A549 treated with ZK216348 at 1 μM for 4 hours (cell line): ENCODE measurements at places on chromosomes 7 and 10. TPM values are rescaled to one million over a fixed set of nuclear protein-coding genes. Genes with fewer than 3 reads are reported as not detected.

Gene CLCN1
- 0.06 to 0.08 TPM in 2 of 5 replicates, not detected in the others for total RNA-seq

Gene EBF3
- total RNA-seq: 0.11 to 0.20 TPM (median 0.14 TPM) in 5 replicates

Gene PDE6C
- total RNA-seq: not detected in 5 replicates

Gene MYL7
- not detected in 5 replicates for total RNA-seq

Gene IDI2
- total RNA-seq: not detected in 5 replicates

Gene STOX1
- total RNA-seq: 0.52 to 1.1 TPM (median 0.74 TPM) in 5 replicates

Gene CAV2
- total RNA-seq: 152 to 218 TPM (median 182 TPM) in 5 replicates

Gene PRSS1
- not detected in 5 replicates for total RNA-seq

Gene SCART1
- total RNA-seq: 0.07 to 0.31 TPM (median 0.21 TPM) in 5 replicates

Gene C7orf57
- 0.20 to 0.67 TPM (median 0.31 TPM) in 5 replicates for total RNA-seq

Gene SFTPA1
- total RNA-seq: not detected in 5 replicates

Gene AGAP3
- total RNA-seq: 37.7 to 73.4 TPM (median 64.2 TPM) in 5 replicates

Gene MTURN
- 3.8 to 6.9 TPM (median 5.9 TPM) in 5 replicates for total RNA-seq

Gene FGFR2
- 0.31 to 0.68 TPM (median 0.45 TPM) in 5 replicates for total RNA-seq

Gene CLDN3
- 0.58 to 4.4 TPM (median 3.2 TPM) in 5 replicates for total RNA-seq

Gene PLXNA4
- total RNA-seq: 0.49 to 1.6 TPM (median 0.74 TPM) in 5 replicates

Gene GPR37
- total RNA-seq: 0.45 to 0.89 TPM (median 0.64 TPM) in 5 replicates

Gene SDK1
- 0.40 to 0.72 TPM (median 0.66 TPM) in 5 replicates for total RNA-seq

Gene NEUROG3
- total RNA-seq: not detected in 5 replicates
